ENCODE measurements at places on chromosomes 3 and 15.

DNA sequence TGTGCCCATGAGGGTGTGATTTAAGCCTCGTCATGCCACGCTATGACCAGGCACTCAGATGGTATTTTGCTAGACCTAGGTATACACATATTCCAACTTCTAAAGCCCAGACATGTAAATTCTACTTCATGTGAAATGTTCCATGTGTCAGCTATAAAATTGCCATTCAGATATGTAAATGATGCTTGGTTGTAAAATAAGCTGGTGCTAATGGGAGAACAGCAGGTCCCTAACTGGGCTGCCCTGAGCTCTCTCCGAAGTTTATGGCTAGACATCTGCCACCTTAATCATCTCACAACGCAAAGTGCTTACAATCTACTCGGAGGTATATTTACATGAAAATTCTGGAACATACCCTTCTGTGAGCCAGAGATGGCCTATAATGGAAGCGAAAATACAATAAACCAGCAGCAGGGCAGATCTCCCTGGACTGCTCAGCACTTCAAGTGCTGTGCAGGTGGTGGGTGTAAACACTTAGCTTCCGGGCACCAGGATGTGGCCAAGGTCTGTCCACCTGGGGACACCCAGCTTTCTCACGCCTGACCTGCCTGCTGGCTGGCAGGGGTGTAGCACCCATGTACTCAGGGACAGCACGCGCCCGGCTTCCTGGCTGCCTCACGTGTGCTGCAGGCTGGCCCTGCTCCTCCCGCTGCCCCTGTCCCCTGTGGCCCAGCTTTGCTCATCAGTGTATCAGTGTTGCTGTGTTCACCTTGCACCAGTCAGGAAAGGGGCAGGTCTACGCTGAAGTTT is 82.0 kb downstream of the CHDH start:
- no peak overlapping the region for H3K4me3 ChIP-seq
- DNase-seq: no peak

DNA sequence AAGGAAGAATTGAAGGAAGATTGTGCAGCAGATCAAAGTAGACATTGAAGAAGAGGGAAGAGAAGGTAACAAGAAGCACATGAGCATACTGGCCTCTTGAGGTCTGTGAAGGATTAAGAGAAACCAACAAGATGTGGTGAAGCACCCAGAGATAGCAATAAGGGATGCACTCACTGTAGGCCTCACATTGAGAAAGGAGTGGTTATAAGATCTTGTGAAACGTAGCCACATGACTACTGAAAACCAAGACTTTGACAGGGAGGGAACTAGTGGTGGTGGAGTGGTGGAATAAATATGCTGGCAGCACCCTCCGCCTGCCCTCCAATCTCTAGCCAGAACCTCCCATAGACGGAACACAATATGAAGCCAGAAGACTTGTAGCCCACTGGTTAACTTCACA is 651.2 kb downstream of the DIPK2A start:
- no peak for DNase-seq
- H3K4me3 ChIP-seq: no peak overlapping the region
- H3K4me1 ChIP-seq: no peaks in the 10 kb centered on the region
- H3K36me3 ChIP-seq: no peaks in the 10 kb centered on the region

DNA sequence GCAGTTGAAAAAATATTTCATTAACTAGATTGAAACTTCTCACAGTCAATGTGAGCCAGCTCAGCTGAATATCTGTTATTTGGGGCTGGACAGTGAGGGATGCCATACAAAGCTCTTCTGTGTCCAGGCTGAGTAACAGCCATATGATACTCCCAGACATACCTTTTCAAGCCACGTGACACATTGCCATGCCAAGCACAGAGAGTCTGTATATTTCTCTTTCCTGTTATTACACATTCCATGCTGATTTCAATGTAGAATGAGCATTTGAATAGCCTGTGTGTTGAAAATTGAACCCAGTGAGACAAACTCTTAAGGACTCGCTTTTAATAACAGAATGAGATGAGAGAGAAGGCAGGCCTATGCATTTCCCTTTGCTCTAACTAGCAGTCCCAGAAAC is 334.7 kb upstream of the RASGRP1 start:
- no peaks in the 10 kb centered on the region for H3K36me3 ChIP-seq
- no peak overlapping the region for H3K4me3 ChIP-seq
- no peak overlapping the region for H3K27ac ChIP-seq
- no peaks in the 10 kb centered on the region for H3K27me3 ChIP-seq

DNA sequence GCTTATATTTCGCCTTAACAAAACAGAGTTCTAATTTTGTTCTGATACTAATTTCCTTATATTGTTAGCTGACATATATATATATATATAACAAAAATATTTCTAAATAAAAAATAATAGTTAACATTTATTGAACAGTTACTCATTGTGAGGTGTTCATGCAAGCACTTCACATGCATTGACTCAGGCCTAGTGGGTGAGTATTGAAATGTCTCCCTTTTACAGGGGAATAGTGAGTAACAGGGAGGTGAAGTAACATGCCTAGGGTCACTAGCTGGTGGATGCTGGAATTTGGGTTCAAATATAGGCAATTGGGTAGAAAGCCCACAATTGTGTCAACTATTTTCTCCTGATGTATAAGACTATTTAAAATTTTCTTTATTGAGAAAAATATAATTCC is 102.6 kb upstream of the ZPLD1 start:
- H3K4me3 ChIP-seq: no peak overlapping the region
- no peak overlapping the region for H3K27ac ChIP-seq
- DNase-seq: no peak

GRCh38 chr15:79661411-79661810 is 229.3 kb downstream of the MINAR1 start:
- no peak for DNase-seq
- no peak overlapping the region for H3K4me3 ChIP-seq
- H3K36me3 ChIP-seq: no peaks in the 10 kb centered on the region

DNA sequence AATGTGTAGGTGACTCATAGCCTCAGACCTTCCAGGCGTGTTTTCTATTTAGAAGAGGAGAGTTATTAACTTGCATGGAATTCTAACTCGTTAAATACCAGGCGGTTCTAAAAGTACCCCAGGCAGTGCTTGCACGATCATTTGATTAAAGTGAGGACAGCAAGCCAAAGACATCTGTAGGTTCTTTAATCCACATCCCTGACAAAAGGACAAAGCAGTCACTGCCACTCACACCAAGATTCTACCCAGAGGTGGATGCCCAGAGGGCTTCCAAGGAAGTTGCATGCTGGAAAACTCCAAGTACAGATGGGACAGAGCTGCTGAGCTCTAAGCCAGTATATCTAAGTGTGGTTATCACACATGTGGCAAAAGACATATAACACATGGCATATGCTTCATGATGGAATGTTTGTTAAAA is 372.1 kb downstream of the ROBO2 start:
- H3K4me3 ChIP-seq: no peak overlapping the region
- H3K4me1 ChIP-seq: no peaks in the 10 kb centered on the region
